Stimulated activated CD8-positive, alpha-beta memory T cell treated with anti-CD3 and anti-CD28 coated beads, Interleukin-4, amount 100 ng/mL, for 4 hours (primary cell): ENCODE measurements at places on chromosomes 13 and 19.

- DNase-seq, result no peak
Measured at GRCh38 chr13:30743319-30744055, 8.1 kb downstream of the ALOX5AP start.

GRCh38 chr13:29746148-29746677 lies 104.2 kb downstream of the UBL3 start:
- no peak for DNase-seq

GRCh38 chr13:93309886-93310523 lies 83.4 kb downstream of the GPC6 start:
- no peak for DNase-seq

DNA sequence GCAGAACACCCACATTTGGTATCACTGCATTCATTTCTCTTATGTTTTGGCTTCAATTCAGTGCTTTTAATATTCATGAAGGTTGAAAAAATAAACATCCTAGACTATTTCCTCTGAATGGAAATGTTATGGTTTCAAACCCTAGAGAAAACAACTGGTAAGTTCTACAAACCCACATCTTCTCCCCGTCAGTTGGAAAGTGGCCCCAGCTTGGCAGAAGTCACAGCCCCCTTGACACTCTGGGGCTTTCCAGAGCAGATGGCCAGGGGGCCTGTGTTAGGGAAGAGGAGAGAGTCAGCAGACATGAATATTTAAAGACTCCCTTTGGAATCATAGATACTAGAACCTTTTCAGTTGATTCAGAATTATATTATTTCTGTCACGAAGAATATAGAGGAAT lies 123.9 kb downstream of the SHISA2 start:
- no peak for DNase-seq

DNA sequence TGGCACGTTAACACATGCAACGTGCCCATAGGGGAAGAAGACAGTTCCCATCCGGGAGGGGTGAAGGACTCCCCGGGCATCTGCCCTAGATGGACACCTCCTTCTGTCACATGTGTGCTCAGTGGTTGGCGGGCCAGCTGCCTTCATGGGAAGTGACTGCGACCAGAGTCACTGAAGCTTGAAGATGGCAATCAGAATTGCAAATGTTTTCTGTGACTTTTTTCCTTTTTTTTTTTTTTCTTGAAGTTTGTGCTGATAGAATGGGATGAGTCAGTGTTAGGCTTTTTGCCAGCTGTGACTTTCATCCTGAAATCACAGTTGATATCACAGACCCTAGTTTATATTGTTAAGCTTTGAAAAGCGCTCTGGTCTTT lies 109.2 kb upstream of the MCF2L start:
- no peak for DNase-seq

- DNase-seq, result no peak
Measured at GRCh38 chr13:20377720-20378119, 145.6 kb upstream of the GJB6 start.

DNA sequence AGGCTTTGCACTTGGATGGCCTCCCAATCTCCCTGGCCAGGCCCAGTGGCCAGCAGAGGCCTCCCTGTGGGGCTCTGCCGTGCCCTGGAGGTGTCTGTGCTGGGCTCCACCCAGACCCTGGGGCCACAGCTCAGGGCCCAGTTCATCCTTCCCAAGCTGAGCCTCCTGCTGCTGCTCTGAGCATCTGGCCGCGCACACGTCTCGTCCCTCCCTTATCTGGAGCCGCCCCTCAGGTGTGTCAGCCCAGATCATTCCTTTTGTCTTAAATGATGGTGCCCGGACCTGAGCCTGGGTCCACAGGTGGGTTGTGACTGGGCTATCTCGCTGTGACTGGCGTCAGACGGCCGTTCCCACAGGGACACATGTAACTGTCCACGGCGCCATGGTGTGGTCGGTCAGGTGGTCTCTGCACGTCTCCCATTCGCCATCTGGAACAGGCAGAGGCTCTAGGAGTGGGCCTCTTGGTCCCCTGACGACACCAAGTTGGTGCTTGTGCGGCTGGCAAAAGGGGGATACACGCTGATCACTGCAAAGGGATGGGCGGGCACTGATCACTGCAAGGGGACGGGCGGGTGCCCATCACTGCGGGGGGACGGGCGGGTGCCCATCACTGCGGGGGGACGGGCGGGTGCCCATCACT lies 14.3 kb upstream of the ZNF554 start:
- DNase-seq, result no peak

- DNase-seq, result no peak
Measured at GRCh38 chr19:14107581-14108461, 9.7 kb downstream of the PRKACA start.

- DNase-seq, result no peak
Measured at GRCh38 chr19:12052497-12053169, at the start of gene ZNF878. ZNF878 (minus strand) TSS chr19:12052961; CDS start chr19:12052801, 160 bp downstream.

DNA sequence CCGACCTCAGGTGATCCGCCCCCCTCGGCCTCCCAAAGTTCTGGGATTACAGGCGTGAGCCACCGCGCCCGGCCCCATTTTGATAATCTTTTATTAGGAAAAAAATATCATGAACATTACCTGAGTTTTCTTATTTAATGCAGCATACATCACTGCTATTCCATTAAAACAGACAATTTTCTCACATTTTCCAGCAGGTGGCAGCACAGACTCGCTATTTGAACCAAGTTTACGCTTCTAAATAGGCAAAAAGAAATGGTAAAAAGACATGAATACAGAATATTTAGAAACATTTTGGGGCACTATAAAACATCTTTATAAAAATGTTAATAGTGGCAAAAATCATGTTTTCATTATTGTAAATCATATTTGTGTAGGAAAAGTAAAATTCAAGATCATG lies 903.1 kb downstream of the SLITRK6 start:
- DNase-seq, result no peak

- DNase-seq, result no peak
Measured at GRCh38 chr13:98677398-98677797, 75.1 kb downstream of the SLC15A1 start.

GRCh38 chr13:37608750-37609339 lies 10.3 kb upstream of the POSTN start:
- no peak for DNase-seq

DNA sequence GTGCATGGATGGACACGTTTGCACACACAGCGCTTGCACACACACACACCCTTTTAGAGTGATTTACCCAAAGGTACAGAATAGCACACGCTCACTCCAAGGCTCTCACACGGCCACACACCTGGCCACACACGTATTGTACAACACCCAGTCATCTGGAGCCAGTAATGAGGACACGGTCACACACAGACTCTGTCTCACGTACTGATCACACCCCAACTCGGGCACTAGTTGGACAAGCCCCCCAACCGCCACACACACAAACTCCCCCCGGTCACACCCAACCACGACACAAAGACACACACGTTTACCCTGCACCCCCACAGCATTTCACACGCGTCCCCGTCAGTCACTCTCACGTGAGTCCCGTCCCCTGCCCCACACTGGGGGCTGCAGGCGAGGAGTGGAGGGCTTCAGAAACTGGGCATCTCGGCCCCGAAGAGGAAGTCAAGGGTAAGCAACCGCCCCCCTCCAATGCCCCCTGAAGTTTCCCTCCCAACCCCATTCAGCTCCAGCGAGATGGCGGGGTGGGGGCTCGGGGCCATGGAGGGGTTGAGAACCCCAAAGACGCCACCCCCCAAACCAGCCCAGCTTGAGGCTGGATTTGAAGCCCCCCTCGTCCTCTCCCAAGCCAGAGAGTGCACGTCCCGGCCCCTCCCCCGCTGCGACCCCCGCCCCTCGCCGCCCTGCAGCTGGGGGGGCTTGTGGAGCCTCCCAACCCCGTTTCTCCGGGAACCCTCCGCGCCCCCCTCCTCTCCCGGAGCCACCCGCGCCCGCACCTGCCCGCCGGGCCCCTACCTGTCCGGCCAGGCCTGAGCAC lies 599 bp downstream of the OLFM2 start:
- DNase-seq, result no peak

DNA sequence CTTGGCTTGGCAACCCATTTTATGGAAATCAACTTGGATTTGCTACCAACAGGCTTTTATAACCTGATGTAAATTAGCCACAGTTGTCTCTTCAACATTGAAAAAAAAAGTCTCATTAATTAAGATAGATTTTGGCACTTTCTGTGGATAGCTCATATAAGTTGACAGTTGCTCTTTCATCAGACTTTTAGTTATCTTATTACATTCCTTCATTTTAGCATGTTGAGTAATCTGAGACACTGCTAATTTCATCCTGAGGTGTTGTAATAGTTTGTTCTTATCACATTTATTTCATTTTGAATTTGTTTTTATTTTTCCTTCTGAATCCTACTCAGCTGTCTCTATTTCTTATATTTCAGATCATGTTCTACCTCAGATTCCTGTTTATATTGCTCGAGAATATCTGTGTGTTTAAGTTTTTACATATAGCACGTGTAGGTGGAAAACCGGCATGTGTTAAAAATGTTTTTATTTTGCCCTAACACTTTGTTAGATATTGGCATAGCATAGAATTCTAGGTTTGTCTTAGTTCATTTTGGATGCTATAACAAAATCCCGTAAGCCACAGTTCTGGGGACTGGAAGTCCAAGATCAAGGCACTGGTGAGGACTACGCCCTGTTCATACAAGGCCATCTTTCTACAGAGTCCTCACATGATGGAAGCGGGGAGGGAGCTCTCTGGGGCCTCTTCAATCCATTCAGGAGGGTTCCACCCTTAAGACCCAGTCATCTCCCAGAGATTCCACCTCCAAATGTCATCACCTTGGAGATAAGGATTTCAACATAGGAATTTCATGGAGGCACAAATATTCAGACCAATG lies 239.4 kb downstream of the COL4A1 start:
- DNase-seq, result no peak

GRCh38 chr19:47758443-47758804 lies 13.1 kb downstream of the NOP53 start:
- no peak for DNase-seq

- no peak for DNase-seq
Measured at GRCh38 chr13:98778749-98779148, 26.3 kb upstream of the SLC15A1 start.

- no peak for DNase-seq
Measured at GRCh38 chr19:8371011-8371804, 7.3 kb downstream of the ANGPTL4 start.
